ENCODE measurements at places on chromosomes 7 and 10.

GRCh38 chr7:140650367-140650766 is 9.8 kb upstream of the DENND2A start:
- no peak for DNase-seq

DNA sequence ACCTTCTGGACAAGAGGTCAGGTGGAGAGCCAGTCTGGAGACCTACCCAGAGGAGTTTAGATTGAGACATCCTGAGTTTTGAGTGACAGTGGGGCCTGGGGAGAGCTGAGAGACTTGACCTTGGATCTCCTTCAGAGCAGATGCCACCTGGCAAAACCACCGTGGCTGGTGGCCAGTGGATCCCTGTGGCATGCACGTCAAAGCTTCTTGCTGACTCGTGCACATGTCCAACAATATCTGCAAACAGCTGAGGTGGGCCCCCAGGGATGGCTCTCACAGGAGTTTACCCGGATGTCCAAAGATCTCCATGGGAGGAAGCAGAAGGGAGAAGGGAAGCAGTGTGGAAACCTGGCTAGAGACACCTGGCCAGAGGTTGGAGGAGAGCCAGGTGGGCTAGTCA is 230.5 kb downstream of the FANK1 start:
- DNase-seq = no peak

GRCh38 chr10:16853201-16853600 is 36.0 kb upstream of the RSU1 start:
- no peak for DNase-seq

GRCh38 chr10:98202378-98202777 is 65.6 kb downstream of the LOXL4 start:
- no peak for DNase-seq

DNA sequence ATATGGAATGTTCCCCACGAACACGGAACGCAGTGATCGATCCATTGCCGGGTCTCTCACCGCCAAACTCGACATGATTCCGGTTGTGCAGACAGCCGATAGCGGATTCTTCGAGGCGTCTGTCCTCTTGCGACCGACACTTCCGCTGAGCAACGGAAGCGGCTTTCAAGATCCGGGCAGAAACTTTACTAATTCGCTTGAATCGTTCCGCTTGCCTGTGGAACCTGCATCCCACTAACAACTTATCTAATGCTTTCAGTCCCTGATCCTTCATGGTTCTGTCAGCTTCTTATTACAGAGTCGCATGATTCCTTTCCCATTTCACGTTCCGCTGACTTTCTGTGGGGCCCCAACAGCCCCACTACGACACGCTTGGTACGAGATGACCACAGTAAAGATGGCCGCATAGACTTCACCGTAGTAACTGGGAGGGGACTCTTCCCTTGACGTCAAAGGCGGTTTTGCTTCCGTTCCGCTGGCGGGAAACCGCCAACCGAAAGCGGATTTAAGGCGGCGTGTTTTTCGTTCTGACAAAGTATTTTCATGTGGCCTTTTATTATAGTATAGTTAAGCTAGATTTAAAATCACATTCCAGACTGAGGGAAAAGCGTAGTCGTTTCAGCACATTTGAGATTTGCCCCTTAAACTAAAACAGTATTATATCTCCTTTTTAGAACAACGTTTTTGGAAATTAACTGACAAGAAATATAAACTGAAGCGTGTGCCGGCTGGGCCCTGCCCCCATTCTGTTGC is at the start of gene CSTF2T:
CSTF2T (minus strand) TSS at position 121 of the 753 bp plus-strand sequence; CDS start at position 75, 46 bp downstream.
- peak; percentile 29 for DNase-seq

- DNase-seq = no peak
Measured at GRCh38 chr7:137801003-137801402, 45.8 kb downstream of the DGKI start.

- no peak for DNase-seq
Measured at GRCh38 chr7:140719721-140720120, 23.2 kb downstream of the NDUFB2 start.

DNA sequence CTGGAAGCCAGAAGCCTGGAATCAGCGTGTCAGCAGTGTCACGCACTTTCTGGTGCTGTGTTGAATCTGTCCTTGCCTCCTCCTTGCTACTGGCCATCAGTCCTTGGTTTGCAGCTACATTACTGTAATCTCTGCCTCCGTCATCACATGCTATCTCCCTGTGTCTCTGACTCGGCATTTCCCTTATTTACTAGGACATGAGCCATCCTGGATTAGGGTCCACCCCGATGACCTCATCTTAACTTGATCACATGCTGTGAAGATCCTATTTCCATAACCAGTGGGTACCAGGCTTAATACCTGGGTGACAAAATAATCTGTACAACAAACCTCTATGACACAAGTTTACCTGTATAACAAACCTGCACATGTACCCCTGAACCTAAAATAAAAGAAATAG is 518.0 kb upstream of the KLF6 start:
- no peak for DNase-seq

DNA sequence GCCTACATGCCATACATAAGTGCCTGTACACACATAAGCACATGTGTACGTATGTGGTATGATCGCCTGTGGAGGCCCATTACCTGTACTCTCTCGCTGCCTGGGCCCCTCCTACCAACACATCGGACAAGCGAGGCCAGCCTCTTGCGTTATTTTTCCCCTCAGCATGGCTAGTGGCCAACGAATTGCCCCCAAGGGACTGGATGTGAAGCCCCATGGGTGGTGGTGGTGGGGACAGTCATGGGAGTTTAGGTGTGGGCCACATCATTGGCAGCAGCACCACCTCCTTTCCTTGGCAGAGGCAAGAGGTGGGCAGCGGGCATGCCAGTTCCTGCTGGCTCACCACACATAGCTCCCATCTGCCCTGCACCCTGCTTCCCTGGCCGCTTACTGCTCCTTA is 10.0 kb downstream of the GRK5 start:
- no peak for DNase-seq

- DNase-seq = peak; percentile 33
Measured at GRCh38 chr10:96017191-96017687, 26.1 kb upstream of the CCNJ start.

DNA sequence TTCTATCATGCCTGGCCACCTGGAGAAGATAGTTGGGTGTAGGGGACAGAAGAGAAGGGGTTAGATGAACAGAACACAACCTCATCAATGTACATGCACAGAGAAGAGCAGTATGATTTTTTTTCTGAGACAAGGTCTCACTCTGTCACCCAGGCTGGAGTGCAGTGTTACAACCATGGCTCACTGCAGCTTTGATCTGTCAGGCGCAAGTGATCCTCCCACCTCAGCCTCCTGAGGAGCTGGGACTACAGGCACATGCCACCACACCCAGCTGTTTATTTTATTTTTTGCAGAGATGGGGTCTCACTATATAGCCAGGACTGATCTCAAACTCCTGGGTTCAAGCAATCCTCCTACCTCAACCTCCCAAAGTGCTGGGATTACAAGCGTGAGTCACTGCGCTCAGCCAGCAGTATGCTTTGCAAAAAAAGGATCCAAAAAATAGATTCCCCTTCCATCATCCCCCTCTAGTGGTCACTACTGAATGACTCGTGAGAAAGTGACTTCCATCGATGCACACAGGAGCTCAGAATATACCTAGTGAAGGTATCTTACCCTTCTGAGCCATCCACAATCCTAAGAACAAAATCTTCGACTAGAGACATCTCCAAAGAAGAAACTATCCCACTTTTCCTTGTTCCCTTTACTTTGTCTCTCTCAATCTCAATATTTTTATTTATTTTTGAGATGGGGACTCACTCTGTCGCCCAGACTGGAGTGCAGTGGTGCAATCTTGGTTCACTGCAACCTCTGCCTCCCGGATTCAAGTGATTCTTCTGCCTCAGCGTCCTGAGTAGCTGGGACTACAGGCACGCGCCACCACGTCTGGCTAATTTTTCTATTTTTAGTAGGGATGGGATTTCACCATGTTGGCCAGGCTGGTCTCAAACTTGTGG is 21.0 kb downstream of the ZCWPW1 start:
- no peak for DNase-seq

Data from H54 (cell line).